ENCODE measurements at places on chromosomes 3 and 15.

DNA sequence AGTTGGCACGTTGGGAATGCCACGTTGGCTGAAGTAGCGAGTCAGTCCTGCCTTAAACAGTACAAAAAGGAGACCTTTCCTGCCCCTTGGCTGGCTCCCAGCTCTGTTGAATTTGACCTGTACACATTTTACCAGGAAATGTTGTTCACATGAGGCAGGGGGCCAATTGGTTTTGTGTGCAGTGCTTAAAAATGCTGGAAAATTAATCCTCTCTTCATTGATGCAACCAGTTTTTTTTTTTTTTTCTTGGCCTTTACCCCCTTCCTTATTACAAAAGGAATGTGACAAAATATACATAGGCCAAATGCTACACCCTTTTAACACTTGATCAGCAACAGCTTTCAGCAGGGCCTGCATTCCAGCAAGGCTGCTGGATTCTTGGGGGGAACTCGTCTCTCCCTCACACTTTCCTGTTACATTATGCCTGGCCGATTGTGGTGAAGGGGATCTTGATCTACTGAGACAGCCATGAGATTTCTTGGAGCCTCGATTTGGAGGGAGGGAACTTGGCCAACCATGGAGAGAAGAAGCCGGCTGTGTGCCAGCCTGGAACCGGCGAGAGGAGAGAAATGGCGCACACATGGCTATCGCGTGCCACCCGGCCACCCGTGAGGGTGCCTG, 93.1 kb downstream of the DNASE1L3 start:
- no peak for DNase-seq

GRCh38 chr3:189363590-189364255, 192.0 kb downstream of the TPRG1 start:
- DNase-seq: peak; percentile 31

DNA sequence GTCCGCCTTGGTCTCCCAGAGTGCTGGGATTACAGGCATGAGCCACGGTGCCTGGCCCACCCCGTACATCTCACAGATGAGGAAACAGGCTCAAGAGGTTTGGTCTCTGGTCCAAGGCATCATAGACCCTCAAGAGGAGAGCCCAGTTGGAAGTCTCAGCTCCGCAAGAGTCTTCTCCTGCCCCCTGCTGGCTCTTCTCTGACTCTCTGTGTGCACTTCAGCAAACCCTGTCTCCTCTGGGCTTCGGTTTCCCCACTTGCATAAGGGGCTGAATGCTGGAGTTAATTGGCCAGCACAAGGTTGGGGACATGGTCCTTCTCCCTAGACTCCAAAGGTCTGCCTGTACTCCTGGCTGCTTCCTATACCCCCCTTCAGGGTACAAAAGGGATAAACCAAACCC, 3.9 kb downstream of the MST1R start:
- DNase-seq: no peak

DNA sequence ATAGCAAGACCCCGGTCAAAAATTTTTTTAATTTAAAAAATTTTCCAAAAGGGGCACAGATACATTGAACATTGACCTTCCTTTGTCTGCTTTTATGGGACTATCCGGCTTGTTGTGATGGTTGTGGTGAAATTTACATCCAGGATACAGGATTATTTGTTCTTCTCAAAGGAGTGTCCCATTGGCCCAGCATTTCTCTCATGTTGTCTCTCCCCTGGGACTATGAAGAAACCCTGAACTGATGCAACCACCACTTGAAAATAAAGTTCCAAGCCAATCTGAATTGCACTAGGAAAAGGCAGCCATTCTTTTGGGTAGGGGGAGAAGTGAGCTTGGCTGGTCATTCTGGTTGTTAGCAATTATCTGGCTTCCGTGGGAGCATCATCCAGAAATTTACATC, 58.4 kb downstream of the PPARG start:
- no peak for DNase-seq

All from H4 (cell line).